ENCODE measurements at places on chromosomes 2 and 18.

GRCh38 chr2:68831686-68832232 lies 39.4 kb downstream of the BMP10 start:
- DNase-seq, result peak; percentile 37

DNA sequence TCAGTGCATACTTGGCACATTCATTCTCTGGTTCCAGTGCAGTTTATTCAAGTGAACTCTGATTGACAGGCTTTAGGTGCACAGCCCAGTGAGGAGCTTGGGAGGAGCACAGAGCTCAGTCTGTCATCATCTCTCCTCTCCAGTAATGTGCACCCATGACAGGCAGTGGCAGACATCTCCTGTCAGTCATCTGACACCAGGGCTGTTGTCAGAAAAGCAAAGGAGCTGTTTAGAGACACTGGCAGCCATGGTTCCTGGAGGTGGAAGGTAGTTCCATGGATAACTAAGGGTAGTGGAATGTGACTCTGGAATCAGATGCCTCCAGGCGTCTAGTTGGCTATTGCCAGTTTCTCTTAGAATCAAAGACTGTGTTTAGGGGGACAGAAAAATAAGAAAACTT lies 308.8 kb downstream of the DCDC2C start:
- no peak for DNase-seq

DNA sequence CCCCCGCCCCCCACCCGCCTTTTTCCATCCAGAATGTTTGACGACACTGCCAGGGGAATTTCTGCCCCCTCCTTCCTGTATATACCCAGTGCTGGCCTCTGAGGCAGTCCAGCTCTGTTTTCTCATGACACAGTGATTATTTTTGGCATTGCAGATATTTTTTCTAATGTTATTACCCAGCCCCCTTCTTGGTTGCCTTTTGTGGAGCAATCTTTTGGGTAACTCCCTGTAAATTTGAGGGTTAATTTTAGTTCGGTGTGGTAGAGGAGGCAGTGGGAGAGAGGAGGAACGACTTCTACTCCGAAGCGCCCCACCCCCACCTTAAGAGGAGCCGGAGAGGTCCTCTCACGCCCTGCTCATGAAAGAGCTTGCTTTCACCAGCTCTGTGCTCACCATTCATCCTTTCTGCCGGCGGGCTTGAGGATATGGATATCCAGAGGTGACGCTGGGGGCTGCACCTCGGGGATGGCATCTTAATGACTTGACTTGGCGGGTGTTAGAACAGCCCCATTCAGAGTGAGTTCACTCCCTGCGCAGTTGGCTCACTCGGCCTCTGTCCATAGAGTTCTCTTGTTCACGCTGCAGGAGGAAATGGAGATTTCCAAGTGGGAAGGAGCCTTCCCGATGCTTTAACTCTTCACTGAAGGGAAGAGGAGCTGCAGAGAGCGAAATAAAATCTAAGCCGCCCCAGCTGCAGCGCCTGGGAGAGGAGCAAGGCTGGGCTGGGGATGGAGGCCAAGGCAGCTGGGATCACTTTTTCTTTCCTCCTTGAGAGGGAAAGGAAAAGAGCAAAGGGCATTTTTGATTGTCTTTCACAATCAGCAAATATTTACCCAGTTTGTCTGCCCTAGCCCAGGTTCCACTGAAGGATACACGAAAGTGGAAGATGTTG lies 38.4 kb downstream of the EPAS1 start:
- peak; percentile 51 for DNase-seq

DNA sequence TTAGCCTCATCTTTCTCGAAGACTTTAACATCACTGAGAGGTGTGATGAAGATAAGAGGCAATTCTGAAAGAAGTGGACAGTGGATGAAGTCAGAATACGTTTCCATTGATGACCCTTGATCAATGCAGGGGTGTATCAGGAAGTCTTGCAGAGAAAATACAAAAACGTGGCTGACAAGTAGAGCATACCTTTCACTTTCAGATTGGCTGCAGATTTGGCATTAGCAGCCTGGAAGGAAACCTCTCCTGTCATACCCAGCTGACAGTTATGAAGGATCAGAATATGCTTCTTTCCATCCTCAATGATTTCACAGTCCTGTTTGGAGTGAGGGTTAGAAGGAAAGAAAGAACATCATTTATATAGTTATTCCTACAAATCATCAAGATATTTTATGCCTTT lies 152.5 kb downstream of the PLEKHA3 start:
- DNase-seq, result no peak

DNA sequence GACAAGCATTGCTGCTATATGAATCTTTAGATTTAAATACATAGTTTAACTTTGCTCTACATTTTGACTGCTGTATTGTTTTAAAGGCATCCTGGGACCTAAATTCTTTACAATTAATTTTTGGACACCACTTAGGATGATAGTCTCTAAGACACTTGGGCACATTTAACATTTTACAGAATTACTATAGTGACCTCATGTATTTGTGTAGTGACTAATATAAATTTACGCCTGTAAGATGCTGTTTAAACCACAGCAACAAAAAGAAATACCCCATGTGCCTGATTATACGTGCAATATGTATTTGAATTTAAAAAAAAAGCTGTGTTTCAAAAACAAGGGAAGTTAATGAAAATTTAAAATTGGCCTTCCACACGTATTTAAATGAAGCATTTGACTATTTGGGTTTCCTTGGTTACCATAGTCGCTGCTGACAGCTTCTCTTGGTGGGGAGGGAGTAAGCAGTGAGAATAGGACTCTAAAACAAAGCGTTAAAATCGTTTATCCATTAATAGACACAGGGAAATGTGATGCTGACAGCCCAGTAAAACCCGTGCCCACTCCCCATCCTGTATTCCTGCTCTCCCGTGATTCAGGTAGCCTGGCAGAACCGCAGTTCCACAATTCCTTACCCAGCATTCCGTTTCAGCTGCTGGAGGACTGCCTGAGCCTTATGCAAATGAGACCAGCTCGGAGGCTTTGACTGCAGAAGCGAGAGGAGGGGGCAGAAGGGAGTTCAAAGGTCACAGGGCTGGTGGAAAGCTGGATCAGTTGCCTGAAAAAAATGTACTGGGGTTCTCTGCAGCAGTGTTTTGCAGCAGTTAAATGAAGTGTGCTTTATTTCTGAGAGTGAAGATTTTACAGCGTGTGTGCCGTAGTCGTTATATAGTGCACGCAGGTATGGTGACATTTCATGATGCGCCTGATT lies 104.3 kb downstream of the CSRNP3 start:
- peak; percentile 48 for DNase-seq

DNA sequence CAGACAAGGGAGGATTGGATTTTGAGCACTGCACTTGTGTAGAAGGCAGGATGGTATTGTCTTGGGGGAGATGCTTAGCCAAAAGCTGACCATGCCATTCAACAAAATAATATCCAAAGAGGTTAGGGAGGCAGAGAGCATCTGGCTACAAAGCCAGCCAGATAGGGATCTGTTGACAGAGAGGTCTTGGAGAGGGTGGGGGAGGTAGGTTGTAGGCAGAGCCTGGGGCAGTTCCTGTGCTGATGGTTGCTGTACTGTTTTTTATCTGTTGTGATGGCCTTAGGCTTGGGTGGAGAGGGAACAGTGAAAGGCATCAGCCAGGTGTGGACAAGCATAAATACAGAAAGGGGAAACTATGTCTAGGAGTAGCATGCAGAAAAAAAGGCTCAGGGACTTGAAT lies 100.9 kb downstream of the AQP4 start:
- no peak for DNase-seq

Data from Daoy (cell line).